ENCODE measurements at places on chromosomes 11 and 22. TPM values are rescaled to one million over a fixed set of nuclear protein-coding genes. Genes with fewer than 3 reads are reported as not detected.
A peak's percentile ranks its signal among the peaks of the same experiment; 100 is the strongest.

Gene TMPRSS5
- total RNA-seq = 0.81 TPM

Gene NXPE1
- not detected for total RNA-seq

DNA sequence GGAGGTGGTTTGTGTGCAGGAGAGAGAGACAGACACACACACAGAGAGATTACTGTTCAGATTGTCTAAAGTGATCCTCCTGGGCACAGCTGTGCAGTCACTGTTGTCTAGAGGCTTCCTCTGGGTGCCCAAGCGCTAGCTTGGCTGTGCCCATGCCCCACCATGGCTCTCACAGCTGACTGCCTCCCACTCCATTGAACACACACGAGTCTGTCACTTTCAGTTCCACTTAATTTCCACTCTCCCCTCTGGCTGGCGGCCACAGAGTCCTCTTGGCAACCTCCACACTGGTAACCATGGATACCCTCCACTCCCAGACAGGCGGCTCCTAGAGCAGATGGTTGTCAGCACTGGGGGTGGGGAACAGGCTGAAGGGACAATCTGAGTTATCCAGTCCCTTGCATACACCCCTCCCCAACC is 29.1 kb downstream of the MAP6 start:
- DNase-seq = peak; percentile 74
- no peak overlapping the region for H3K4me3 ChIP-seq
- H3K4me1 ChIP-seq = peaks cover 7% of the 10 kb centered on the region
- no peak overlapping the region for H3K27ac ChIP-seq
- H3K36me3 ChIP-seq = no peaks in the 10 kb centered on the region

DNA sequence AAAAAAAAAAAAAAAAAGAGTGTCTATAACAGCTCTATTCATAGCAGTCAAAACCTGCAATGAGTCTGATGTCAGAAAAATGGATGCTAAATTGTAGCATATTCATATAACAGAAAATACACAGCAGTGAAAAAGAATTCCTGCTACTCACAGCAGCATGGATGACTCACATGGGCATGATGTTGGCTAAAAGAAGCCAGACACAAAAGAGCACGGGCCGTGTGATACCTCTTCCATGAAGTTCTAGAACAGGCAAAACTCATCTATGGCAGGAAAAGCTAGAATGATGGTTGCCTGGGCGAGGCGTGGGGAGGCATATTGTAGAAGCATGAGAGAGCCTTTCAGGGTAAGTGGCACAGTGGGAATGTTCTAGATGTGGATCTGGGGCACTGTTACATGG is 18.9 kb downstream of the PLAAT3 start:
- no peaks in the 10 kb centered on the region for H3K36me3 ChIP-seq
- H3K4me3 ChIP-seq = no peak overlapping the region
- no peaks in the 10 kb centered on the region for H3K27me3 ChIP-seq
- H3K4me1 ChIP-seq = no peaks in the 10 kb centered on the region

Gene MCHR1
- total RNA-seq = 0.23 TPM

Gene MRGPRX4
- total RNA-seq = not detected

- no peaks in the 10 kb centered on the region for H3K27me3 ChIP-seq
- DNase-seq = no peak
- no peak overlapping the region for H3K4me3 ChIP-seq
- H3K36me3 ChIP-seq = no peaks in the 10 kb centered on the region
- H3K27ac ChIP-seq = no peak overlapping the region
Measured at GRCh38 chr11:29676993-29677392, 339.8 kb downstream of the KCNA4 start.

DNA sequence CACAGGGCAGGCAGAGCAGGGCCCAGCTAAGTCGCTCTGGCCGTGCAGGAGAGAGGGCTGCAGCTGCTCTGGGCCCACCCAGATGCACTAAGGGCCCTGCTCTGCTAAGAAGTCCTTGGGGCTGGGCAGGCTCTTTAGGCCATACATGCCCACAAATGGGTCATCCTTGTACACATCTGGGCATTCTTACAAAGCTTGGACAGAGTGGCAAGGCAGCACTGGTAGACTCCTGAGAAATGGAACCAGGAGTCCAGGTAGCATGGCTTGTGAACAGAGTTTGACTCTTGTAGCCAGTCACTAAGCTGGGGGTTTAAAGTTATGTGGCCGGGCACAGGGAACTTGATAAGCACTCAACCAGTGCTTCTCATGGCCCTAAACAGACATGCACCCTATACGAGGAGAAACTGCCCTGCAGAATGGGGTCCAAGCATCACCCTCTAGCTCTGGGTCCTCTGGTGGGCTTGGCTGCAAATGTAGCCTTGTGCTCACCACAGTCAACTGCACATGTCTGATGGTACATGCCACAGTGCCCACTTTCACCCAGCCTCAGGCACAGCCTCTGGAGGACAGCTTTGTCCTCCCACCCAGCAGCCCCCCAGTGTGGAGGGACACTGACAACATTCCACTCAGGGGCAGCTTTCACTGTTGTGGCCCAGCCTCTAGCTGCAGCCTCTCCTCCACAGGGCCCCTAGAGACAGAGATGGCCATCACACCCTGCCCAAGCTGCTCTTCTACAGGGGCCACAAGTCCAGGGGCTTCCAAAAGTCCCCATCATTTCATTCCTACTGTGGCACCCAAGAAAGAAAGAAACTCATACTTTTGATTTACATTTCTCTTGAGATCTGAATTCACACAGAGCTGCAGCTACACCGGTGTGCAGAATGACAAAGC is 75.2 kb downstream of the DGCR2 start:
- DNase-seq = peak; percentile 20
- no peak overlapping the region for H3K27ac ChIP-seq
- no peaks in the 10 kb centered on the region for H3K27me3 ChIP-seq
- H3K36me3 ChIP-seq = peaks cover 99% of the 10 kb centered on the region
- H3K4me3 ChIP-seq = no peak overlapping the region
- no peaks in the 10 kb centered on the region for H3K4me1 ChIP-seq

DNA sequence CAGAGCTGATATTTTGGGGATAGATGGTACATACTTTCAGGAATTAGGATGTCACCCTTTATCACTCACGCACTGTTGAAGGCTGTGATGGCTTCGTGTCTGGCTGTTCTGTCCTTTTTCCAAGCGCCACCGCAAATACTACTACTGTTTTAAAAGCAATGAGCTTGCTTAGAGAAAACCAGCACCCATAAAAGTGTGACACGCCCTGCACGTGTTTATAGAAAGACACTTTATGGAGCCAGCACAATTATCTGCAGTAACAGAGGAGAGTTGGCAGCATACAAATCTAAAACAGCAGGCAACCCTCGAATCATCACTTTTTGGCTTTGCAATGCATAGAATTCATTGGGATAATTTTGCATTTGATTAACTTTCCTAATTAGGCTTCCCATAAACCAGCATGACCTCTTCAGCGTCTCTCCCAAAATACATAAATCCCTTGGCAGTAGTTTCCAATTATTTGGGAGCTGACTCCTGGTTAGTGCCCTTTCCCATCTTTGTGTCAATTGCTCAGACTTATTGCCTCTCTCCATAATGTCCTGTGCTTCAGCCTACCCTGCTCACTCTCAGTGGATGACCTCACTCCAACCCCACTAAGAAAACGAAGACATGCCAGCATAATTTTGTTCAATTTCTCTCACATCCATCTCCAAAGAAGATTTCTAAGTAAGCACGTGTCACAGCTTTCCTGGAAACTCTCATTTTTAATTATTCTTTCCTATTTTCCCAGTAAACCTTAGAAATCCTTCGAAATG is 118.7 kb upstream of the LARGE1 start:
- H3K27ac ChIP-seq = no peak overlapping the region
- H3K27me3 ChIP-seq = no peaks in the 10 kb centered on the region
- no peaks in the 10 kb centered on the region for H3K4me1 ChIP-seq
- DNase-seq = no peak

- H3K4me1 ChIP-seq = no peaks in the 10 kb centered on the region
- H3K27me3 ChIP-seq = no peaks in the 10 kb centered on the region
- H3K36me3 ChIP-seq = no peaks in the 10 kb centered on the region
- H3K27ac ChIP-seq = no peak overlapping the region
- DNase-seq = no peak
Measured at GRCh38 chr11:124942466-124943253, 6.8 kb upstream of the HEPACAM start.

DNA sequence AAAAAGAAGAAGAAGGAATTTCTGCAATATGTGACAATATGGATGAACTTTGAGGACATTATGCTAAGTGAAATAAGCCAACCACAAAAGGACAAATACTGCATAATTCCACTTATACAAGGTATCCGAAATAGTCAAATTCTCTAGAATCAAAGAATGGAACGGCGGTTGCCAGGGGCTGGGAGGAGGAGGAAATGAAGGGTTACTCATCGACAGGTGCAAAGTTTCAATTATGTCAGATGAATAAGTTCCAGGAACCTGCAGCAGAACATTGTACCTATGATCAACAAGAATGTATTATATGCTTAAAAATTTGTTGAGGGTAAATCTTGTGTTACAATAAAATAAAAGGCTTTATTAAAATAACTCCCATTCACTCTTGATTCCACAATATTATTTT is 49.0 kb downstream of the SC5D start:
- H3K27me3 ChIP-seq = no peaks in the 10 kb centered on the region
- H3K36me3 ChIP-seq = no peaks in the 10 kb centered on the region
- DNase-seq = no peak
- no peak overlapping the region for H3K4me3 ChIP-seq

DNA sequence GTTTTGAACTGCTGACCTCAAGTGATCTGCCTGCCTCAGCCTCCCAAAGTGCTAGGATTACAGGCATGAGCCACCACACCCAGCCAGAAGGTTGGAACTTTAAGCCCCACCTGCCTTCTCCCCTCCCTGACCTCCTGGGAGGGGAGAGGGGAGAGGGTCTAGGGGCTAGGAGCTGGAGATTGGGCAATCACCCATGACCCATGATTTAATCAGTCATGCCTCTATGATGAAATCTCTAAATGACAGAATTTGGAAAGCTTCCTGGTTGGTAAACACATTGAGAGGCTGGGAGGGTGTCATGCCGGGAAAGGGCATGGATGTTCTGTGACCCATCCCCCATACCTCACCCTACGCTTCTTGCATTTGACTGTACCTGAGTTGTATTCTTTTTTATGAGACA is 17.1 kb upstream of the TFIP11 start:
- no peak for DNase-seq
- H3K4me1 ChIP-seq = peaks cover 3% of the 10 kb centered on the region
- no peak overlapping the region for H3K27ac ChIP-seq
- H3K27me3 ChIP-seq = no peaks in the 10 kb centered on the region

Gene SLC29A2
- 16.2 TPM for total RNA-seq

Gene MMP11
- total RNA-seq = 5.3 TPM

GRCh38 chr11:32288276-32288675 is 147.1 kb downstream of the WT1 start:
- no peaks in the 10 kb centered on the region for H3K27me3 ChIP-seq
- no peaks in the 10 kb centered on the region for H3K4me1 ChIP-seq
- no peak for DNase-seq

DNA sequence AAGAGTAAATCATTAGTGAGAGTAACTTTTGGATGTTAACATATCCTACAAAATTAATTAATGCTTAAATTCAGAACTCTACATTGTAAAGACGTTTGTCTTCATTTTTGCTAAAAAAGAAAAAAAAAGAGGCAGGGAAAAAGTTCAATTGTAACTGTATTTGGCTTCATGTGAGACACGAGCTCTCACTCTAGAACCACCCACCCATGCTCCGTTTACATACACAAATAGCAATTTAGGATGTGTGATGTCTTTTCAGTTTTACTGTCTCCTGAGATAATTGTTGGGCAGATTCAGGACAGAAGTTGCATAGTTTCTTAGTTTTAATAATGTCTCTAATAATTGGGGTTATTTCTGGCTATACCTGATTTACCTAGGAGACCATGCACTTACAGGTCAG is 248.6 kb downstream of the AASDHPPT start:
- H3K27me3 ChIP-seq = no peaks in the 10 kb centered on the region
- H3K4me3 ChIP-seq = no peak overlapping the region
- no peaks in the 10 kb centered on the region for H3K4me1 ChIP-seq
- H3K27ac ChIP-seq = no peak overlapping the region

Gene CYP2D6
- total RNA-seq = 1.1 TPM

DNA sequence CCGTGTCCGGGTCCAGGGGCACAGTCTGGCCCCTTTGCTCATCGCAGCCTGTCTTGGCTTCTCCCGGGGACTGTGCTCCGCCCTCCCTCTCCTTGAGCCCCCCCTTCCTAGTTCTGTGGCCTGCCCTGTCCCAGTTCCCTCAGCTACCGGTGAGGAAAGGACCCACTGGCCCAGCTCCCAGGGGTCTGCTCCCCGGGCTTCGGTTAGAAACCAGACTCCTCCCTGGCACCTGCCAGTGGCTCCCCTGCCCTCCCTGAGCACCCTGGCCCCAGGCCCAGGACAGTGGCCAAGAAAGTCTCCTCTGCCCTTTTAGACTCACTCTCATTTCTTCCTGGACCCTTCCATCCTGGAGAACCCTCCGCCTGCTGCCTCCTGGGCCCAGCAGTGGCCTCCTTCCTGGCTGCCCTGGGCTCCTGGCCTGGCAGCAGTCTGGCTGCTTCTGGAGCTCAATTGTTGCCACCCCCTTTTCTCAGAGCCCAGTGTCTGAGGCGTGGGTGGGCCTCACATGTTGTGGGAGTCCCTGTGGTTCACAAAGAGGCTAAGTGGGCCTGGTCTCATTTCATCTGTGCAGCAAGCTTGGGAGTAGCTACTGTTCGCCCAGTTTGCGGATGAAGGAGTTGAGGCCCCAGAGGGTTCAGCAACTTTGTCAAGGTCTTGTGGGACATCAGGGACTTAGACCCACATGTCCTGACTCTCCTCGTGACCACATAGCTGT is 12.6 kb downstream of the PRDM11 start:
- no peaks in the 10 kb centered on the region for H3K36me3 ChIP-seq
- no peak overlapping the region for H3K4me3 ChIP-seq
- DNase-seq = no peak
- H3K4me1 ChIP-seq = peaks cover 7% of the 10 kb centered on the region
- no peak overlapping the region for H3K27ac ChIP-seq
- no peaks in the 10 kb centered on the region for H3K27me3 ChIP-seq

GRCh38 chr11:7499081-7499480 is 13.8 kb downstream of the OLFML1 start:
- H3K4me3 ChIP-seq = no peak overlapping the region
- H3K27ac ChIP-seq = no peak overlapping the region

Gene MFRP
- total RNA-seq = not detected

DNA sequence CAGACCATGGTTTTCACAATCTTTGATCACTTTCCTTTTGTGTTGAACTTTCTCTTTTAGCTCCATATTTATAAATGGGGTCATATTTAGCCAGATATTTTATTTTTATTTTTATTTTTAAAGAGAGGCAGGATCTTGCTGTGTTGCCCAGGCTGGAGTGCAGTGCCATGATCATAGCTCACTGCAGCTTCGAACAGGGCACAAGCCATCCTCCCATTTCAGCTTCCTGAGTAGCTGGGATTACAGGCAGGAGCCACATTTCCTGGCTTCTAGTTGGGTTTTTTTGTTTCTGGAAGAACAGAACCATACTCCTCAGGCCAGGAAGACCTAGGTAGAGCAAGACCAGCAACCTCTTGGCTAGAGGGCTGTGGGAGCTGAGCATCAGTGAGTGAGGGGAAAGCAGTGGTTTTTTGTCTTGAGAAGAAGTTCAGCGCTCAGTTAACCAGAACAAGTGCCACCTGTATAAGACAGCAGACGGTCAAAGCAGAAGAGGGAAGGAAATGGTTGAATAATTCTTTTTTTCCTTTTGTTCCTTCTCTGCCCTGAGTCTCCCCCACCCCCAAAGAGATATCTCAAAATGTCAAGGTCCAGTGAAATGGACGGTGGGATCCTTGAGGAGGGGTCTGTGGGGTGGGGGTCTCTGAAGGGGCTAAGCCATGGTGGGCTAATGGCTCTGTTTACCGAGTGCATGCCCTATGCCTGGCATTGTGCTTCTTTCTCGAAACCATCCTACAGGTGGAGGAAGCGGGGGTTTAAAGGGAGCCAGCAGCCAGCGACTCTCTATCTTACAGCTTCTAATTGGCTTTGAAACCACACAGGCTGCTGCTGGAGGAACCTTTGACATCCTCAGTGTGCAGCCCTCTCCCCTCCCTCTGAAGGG is 63.0 kb downstream of the PTPRJ start:
- no peaks in the 10 kb centered on the region for H3K27me3 ChIP-seq
- DNase-seq = no peak
- peaks cover 76% of the 10 kb centered on the region for H3K4me1 ChIP-seq
